ENCODE measurements at places on chromosomes 12 and 14.

DNA sequence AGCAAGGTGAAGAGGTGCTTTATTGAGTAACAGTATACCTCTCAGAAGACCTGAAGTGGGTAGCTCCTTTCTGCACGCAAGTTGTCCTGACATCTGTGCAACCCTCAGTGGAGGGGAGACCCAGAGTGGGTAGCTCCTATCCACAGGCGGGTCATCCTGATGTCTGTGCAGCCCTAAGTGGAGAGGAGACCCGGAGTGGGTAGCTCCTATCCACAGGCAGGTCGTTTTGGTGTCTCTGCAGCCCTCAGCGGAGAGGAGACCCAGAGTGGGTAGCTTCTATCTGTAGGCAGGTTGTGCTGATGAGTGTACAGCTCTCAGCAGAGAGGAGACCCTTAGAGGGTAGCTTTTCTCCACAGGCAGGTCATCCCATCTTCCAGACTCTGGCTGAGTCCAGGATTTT, 45.1 kb upstream of the PRPF39 start:
- no peak for DNase-seq

DNA sequence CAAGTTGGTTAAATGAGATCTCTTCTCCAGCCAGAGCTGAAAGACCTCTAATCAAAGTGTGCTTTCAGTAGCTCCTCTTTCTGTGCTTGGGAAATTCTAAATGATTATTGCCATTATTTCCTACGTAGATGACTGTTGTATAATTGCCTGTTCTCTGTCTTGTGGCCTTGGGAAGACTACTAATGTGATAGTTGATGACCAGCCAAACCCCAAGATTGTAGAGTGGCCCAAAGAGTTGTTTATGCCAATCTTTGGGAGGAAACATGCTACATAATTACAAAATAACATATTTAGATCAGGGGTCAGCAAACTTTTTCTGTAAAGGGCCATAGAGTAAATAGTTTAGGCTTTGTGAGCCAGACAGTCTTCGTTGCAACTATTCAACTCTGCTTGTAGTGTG, 135.1 kb upstream of the DIO2 start:
- DNase-seq = no peak

- no peak for DNase-seq
Observed at GRCh38 chr12:51653431-51653830, 62.4 kb downstream of the SCN8A start.

DNA sequence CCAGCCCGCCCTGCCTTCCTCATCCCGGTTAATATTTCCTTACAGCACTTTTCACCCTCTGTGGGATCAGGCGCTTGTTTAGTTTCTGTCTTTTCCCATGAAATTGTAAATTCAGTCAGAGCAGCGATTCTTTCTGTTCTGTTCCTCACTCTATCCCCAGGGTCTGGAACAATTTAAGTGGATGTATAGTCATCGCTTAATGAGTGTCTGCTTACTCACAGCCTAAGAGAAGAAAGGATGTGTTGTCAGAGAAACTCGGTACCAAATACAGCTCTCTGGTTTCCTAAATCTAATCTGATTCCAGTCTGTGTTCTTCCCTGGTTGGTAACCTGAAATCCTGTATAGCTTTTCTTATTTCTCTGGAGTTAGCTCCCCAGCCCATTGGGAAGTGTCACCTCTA, 44.9 kb downstream of the FOS start:
- DNase-seq = no peak

DNA sequence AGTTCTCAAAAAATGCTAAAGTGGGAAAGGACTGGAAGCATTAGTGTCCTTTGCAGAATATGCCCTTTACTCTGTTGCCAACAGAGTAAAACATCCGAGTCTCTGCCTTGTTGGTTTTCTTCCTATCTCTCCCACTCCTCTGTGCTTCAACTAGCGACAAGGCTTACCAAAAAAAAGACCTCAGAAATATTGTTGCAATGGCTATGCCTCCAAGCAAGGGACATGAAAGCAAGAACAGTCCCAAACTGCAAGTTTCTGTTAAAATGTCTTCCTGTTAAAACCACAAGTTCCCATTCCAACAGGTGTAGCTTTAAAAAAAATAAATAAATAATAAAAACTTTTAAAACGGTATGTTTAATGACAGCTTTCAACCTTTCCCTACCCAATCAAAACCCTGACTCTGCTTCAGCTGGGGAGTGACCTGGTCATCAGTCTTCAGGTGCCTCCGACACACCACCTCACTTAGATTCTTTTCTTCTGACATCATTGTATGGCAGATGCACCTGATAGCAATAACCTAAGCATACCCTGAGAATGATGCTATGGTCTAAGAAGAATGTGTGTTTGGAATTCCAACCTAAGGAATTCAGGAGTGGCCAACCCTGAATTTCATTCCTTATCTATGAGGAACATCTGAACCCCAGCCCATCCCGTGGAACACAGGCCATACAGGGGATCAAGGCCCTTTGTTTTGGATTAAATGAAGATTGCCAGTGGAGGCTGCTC, 81.0 kb downstream of the RPS29 start:
- DNase-seq = no peak

GRCh38 chr12:117466677-117467362, 105.4 kb upstream of the NOS1 start:
- DNase-seq = no peak
